ENCODE measurements at places on chromosomes 5 and 9. TPM values are rescaled to one million over a fixed set of nuclear protein-coding genes. Genes with fewer than 3 reads are reported as not detected.
A peak's percentile ranks its signal among the peaks of the same experiment; 100 is the strongest.

Gene NTRK2
- polyA plus RNA-seq = 3.4 TPM

Gene NEK6
- polyA plus RNA-seq = 44.7 TPM

Gene SELENOP
- polyA plus RNA-seq = 2,543 TPM

Gene IFNB1
- polyA plus RNA-seq = not detected

Gene SPATA31D1
- polyA plus RNA-seq = not detected

Gene PCDHGA4
- 0.24 TPM for polyA plus RNA-seq

Gene TLN1
- 70.5 TPM for polyA plus RNA-seq

Gene SEMA5A
- polyA plus RNA-seq = 14.8 TPM

Gene PCDHB9
- polyA plus RNA-seq = 1.0 TPM

Gene C9orf153
- not detected for polyA plus RNA-seq

DNA sequence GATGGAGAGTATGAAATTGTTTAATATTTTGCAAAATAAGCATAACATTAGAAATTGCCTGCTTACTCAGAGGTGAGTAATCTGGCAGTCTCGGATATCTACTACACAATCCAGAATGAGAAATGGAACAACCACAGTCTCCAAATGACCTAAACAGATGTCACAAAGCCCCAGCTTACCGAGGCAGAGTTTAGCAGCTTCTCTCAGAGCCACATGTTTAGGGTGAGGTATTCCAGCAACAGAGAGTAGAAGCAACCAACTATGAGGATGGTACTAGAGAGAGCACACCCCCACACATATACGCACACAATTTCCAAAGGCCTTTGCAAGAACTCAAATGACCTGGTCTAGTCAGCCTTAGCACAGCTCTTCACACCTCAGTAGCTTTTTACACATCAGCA lies 122.7 kb upstream of the LPAR1 start:
- no peak for DNase-seq

DNA sequence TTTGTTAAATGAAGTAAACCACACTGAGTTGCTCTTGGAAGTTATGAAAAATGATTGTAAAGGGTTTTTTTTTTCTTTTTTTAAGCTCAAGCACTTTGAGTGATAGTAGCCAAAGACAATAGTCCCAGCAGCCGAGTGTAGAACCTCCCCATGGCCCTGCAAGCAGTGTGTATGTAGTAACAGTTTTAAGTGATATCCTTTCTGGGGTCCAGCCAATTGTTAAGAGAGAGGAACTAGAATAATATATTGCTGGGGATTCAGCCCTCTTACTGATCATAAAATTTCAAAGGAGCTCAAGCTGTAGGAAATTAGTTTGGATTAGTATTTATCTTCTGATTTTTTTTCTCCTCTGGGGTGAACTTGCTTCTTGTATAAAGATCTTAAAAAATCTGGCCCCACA lies 43.2 kb downstream of the NPR3 start:
- DNase-seq = no peak

- peak; percentile 19 for DNase-seq
These were observed 8.5 kb upstream of the PPIC start for GRCh38 chr5:123044926-123045617.

DNA sequence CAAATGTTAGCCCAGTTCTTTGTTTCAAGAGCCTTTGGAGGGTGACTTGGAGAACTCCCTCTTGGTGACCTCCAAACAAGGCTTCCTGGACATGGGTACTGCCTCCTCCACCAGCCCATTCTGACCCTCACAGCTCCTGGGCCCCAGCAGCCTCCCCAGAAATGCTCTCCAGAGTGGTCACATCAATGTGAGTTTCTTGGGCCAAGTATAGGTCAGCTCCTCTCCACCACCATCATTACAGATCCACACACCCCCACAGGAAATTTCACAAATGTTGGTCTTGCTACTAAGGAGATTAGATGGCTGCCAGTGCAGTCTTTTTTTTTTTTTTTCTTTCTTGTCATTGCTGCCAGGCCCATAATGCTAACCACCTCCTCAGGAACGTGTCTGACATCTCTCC lies 410.7 kb downstream of the DTWD2 start:
- DNase-seq = no peak

GRCh38 chr9:35728041-35728971 lies 3.7 kb downstream of the TLN1 start:
- peak; percentile 66 for DNase-seq

- DNase-seq = no peak
These were observed 198.5 kb upstream of the TARS1 start for GRCh38 chr5:33242277-33242676.

GRCh38 chr5:17302604-17303003 lies 85.2 kb downstream of the BASP1 start:
- DNase-seq = no peak

- DNase-seq = peak; percentile 35
These were observed 14.9 kb downstream of the TRIM7 start for GRCh38 chr5:181189962-181190710.

DNA sequence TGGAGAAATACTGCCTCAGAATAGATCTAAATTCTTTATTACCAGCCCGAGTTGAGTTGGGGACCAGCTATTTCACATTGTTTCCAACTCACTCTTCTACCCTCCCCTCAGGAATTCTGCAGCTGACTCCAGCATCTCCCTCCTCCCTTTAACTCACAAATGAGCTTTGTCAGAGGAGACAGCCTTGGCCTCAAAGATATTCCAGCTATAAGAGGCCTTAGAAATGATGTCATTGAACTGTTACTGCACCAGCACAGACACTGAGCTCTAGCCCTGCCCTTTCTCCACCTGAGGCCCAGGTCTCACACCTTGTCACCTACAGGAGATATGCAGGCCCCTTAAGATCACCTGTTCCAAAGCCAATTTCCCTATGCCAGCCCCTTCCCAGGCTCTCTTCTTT lies 78.4 kb upstream of the ATP10B start:
- DNase-seq = peak; percentile 78

DNA sequence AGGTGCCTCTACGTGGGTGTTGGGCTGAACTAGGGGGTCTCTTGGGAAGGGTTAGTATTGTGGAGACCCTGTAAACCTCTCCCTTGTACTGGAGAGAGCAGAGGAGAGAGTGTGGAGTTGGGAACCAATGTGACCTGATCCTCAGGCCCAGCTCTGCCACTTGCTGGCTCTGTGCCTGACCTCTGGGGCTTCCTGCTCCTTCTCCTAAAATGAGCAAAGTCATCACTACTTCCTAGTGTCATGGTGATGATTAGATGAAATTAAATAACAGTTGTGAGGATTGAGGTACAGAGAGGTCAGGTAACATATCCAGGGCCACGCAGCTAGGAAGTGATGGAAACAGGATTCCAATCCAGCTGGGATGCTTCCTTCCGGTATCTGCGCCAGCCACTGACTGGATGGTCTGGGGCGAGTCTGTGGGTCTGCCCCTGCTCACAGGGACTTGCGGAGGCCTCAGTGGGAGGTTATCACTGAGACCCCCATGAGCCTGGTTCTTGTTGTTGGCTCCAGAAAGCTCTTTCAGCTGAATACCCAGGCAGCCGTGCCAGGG lies 9.2 kb downstream of the GALNT10 start:
- DNase-seq = no peak

GRCh38 chr9:112125951-112126388 lies 49.1 kb downstream of the SUSD1 start:
- no peak for DNase-seq

DNA sequence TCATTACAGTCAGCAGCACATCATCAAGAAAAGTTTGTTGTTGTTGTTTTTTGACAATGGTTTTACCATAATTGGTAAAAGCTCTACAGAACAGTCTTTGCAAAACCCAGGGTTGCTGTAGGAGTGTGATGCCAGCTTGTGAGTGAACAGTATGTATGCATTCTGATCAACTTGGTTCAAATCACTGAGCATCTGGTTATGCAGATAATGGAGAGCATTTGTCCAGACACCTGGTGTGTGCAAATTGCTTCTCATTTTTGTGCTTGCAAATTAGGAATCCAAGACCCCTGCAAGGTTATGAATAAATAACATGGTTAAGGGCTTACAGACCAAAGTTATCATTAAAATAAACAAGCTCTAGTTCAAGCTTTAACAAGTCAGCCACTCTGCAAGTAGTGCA lies 448.7 kb upstream of the ACTBL2 start:
- DNase-seq = no peak

DNA sequence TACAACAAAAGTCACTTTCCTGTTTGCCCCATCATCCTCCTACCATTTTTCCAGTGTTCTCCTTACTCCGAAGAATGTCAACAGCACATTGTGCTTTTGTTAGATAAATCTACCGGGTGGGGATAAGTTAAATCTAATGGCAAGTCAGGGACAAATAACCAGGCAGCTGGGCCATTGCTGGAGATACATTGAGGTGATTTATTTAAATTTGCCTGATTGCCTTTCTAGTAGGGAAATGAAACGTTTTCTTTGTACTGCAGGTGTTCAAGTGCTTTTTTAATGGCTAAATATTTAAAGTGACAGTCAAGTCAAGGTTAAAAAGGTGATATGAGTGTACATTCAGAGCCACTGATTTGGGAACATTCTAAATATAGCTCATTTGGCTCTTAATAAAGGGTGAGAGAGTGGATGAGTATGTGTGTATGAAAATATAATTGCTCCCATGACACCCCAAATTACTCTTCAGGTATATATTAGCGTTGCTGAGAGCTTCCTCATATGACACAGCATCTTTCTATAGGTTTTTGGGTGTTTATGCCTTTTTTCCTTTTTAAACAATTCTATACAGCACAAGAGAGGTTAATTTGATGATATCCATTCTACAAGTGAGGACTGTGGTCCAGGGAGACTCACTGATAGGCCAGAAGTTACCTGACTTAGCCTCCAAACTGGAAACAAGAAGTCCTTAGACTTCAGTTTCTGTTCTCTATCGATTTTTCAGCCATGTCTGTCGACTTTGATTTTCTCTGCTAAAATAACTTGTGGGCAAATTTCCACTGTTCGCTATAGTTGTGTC lies 51.9 kb downstream of the DMRT2 start:
- DNase-seq = no peak

- no peak for DNase-seq
These were observed 78.6 kb upstream of the KLF9 start for GRCh38 chr9:70493029-70493428.

GRCh38 chr9:117135501-117136098 lies 279.3 kb downstream of the ASTN2 start:
- DNase-seq = no peak

DNA sequence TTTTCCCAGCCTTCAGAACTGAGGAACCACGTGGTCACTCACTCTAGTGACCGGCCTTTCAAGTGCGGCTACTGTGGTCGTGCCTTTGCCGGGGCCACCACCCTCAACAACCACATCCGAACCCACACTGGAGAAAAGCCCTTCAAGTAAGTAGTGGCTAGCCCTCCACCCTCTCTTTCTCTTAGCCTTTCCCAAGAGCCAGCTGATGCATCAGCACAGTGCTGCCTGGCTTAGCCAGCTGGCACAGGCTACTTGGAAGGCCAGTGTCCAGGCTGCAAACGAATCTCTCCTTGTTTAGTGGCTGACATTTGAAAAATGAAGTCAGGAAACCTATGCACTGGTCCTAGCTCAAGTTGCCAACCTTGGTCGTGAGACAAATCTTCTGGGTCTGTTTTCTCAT lies 91.1 kb downstream of the PRDM6 start:
- no peak for DNase-seq

GRCh38 chr5:36769129-36769770 lies 107.3 kb upstream of the NIPBL start:
- no peak for DNase-seq

DNA sequence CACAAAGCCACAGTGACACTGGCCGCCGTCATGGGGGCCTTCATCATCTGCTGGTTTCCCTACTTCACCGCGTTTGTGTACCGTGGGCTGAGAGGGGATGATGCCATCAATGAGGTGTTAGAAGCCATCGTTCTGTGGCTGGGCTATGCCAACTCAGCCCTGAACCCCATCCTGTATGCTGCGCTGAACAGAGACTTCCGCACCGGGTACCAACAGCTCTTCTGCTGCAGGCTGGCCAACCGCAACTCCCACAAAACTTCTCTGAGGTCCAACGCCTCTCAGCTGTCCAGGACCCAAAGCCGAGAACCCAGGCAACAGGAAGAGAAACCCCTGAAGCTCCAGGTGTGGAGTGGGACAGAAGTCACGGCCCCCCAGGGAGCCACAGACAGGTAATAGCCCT lies 26.1 kb downstream of the HRH2 start:
- DNase-seq = no peak
